Activated CD4-positive, alpha-beta T cell treated with anti-CD3 and anti-CD28 coated beads for 4 hours (primary cell): ENCODE measurements at places on chromosomes 16 and 17.

GRCh38 chr17:55466671-55467070 lies 44.6 kb downstream of the SMIM36 start:
- no peak for DNase-seq

GRCh38 chr16:85090873-85091521 lies 21.3 kb downstream of the CIBAR2 start:
- no peak for DNase-seq

GRCh38 chr17:43917348-43918025 lies 10.2 kb upstream of the MPP2 start:
- peak; percentile 51 for DNase-seq

DNA sequence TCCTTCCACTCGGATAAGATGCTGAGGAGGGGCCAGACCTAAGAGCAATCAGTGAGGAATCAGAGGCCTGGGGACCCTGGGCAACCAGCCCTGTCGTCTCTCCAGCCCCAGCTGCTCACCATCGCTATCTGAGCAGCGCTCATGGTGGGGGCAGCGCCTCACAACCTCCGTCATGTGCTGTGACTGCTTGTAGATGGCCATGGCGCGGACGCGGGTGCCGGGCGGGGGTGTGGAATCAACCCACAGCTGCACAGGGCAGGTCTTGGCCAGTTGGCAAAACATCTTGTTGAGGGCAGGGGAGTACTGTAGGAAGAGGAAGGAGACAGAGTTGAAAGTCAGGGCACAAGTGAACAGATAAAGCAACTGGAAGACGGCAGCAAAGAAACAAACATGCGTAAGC lies 12.4 kb downstream of the TP53 start:
- DNase-seq, result no peak

GRCh38 chr17:32283745-32284201 lies 18.1 kb downstream of the RHBDL3 start:
- DNase-seq, result no peak

GRCh38 chr17:61455324-61456060 lies 3.3 kb downstream of the TBX4 start:
- DNase-seq, result no peak

DNA sequence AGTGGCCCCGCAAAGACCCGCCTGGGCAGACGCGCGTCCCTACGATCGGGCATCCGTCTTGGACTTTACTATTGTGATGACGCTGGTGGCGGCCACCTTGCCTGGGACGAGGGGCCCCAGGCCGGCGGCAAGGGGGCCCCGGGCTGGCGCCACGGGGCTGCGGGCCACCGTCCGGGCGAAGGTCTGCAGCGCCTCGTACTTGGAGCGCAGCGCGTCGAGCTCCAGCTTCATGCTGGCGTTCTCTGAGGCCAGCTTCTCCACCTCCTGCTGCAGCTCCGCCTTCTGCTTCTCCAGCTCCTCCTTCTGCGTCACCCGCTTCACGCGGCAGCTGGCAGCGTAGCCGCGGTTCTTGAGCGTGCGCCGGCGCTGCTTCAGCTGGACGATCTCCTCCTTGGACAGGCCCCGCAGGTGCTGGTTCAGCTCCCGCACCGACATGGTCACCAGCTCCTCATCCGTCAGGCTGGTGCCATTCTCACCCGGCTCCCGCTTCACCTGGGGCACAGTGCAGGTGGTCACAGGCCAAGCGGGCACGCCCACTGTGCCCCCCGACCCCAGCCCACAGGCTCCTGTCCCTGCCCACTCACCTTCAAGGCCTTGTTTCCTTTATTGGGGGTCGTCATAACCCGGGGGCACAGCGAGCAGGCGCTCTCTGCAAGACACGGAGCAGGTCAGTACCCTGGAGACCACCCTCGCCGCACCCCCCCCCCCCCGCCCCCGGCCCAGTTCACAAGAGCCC lies 4.8 kb upstream of the SIRT7 start:
- DNase-seq, result no peak

- DNase-seq, result no peak
Observed at GRCh38 chr16:82750068-82750467, 123.3 kb downstream of the CDH13 start.

DNA sequence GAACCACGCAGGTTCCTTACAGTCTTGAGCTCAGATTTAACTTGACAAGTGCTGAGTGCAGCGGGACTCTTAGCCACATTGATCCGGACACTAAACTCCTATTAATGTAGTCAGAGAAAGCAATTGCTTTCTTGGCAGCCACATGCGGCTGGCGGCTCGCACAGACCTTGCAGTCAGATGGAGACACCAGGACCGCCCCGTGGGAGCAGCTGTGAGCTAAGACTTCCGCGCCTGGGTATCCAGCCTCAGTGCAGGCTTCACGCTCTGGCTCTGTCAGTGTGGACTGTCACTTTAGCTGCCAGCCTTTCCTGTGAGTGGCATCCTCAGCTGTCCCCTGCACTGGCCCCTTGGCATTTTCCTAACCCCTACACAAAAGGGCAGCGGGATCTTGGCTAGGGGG lies 80.9 kb upstream of the NLRP1 start:
- DNase-seq, result no peak

- no peak for DNase-seq
Observed at GRCh38 chr16:89922884-89923639, at the start of gene TUBB3. Gene TUBB3 (plus strand): TSS chr16:89923342. CDS start chr16:89923402, 60 bp downstream.
